ENCODE measurements at places on chromosomes 3 and 15.

- no peak for DNase-seq
Measured at GRCh38 chr3:133532951-133533350, 40.5 kb upstream of the CDV3 start.

DNA sequence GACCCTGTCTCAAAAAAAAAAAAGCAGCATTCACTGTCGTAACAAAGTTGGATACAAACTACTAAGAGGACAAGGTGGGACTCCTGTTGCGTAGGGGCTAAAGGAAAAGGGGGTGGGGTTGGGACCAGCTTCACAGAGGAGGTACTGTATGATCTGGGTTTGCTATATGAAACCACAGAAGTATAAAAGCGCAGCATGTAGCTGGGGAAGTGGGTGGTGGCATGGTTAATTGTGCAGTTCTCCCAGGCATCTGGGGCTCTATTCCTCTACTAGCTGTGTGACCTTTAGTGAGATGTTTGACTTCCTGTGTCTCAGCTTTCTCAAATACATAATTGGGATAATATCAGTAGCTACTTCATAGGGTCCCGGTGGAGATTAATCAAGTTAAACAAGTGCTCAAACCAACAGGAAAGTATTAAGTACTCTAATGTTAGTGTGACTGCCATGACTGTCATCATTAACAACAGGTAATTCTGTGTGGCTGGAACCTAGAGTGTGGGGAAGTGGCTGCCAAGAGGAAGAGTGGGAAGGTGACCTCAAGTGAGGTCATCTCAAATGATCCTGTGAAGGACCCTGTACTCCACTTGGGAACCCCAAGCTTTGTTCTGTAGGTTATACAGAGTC lies 11.5 kb downstream of the PARP16 start:
- no peak for DNase-seq

DNA sequence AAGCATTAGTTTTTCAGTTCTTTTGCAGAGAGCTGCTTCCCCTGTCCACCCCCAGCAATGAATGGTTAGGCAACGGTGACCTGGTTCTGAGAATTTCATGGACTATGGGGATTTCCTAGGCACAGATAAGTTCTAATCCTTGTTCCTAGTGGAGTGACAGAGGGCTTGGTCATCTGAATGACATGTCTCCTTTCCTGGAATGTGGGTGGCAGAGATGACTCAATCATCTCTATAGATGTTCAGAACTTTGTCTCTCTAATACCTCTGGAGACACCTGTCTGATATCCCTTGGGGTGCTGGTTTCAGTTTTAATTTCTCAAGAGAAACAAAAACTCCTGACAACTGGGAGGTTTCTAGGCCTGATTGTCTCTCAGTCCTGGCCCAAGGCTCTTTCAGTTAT lies 10.4 kb downstream of the PLA2G4E start:
- DNase-seq: no peak

DNA sequence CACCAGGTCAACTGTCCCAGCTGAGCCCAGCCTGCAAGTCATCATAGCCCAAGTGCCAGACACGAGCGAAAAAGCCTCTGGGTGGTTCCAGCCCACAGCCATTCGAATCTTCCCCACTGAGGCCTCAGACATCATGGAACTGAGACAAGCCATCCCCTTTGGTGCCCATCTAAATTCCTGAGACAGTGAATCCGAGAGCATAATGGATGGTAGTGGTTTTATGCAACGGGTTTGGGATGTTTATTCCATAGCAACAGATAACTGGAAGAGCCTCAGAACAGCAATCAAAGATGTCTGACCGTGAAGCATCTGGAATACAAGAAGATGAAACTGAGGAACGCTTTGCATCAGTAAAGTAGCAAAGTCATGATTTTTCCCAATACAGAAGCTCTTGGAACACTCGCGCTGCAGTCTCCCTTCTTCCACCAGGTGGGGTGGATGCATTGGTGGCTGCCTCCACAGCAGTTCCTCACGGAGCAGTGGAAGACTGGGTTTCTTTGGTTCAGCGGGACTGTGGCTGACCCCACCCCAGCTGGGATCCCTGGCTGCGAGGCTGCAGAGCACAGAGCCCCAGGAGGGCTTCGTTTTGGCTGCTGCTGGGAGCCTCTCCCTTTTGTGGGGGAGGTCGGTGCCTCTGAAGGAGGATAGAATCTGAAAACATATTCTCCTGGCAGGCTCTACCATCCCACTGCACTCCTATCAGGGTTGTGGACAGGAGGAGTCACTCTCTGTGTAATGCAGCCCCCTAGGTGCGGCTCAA lies 26.4 kb upstream of the PDE8A start:
- no peak for DNase-seq
